ENCODE measurements at places on chromosomes 5 and 9. TPM values are rescaled to one million over a fixed set of nuclear protein-coding genes. Genes with fewer than 3 reads are reported as not detected.

MYMK gene
- total RNA-seq = not detected

NAIP gene
- total RNA-seq = 20.9 TPM

SSNA1 gene
- total RNA-seq = 37.0 TPM

INSL6 gene
- not detected for total RNA-seq

CTNNA1 gene
- 18.5 TPM for total RNA-seq

All from T-cell (primary cell).